ENCODE measurements at places on chromosomes 6 and 20.

GRCh38 chr20:2919518-2920245 is 46.4 kb downstream of the PTPRA start:
- no peak for DNase-seq

GRCh38 chr6:11473008-11473740 is 64.4 kb upstream of the TMEM170B start:
- no peak for DNase-seq

DNA sequence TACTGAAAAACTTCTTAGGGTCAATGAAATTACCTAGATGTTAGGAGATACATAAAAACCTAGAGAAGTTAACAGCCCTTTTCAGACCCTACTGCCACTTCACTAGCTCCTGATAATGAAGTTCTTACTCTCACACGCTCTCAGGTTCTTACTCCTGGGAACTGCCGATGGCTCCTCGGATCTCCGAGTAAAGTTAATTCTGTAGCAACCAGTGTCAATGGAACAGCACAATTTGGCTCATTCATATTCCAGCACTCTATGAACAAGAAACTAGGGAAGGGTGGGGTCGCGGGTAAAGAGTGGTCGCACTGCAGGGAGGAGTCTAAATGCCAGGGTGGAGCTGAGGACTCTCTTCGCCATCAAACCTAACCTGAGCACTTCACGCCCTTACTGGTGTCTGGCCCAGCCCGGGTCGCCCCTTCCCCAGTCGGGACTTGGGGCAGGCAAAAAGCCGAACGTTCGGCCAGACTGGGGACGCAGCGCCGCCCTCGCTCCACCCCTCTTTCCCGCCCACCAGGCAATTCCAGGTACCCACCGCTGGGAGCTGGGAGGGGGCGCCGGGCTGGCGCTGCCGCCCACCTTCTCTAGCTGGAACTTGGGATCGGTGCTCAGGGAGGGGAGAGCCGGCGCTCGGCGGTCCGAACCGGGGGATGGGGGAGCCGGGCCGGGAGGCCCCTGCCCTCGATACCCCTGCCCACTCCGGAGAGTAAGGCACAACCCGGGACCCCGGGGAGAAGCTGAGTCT is 744 bp downstream of the RAB23 start:
- DNase-seq = peak; percentile 15

- DNase-seq = no peak
Observed at GRCh38 chr6:84657486-84657885, 106.9 kb downstream of the TBX18 start.

DNA sequence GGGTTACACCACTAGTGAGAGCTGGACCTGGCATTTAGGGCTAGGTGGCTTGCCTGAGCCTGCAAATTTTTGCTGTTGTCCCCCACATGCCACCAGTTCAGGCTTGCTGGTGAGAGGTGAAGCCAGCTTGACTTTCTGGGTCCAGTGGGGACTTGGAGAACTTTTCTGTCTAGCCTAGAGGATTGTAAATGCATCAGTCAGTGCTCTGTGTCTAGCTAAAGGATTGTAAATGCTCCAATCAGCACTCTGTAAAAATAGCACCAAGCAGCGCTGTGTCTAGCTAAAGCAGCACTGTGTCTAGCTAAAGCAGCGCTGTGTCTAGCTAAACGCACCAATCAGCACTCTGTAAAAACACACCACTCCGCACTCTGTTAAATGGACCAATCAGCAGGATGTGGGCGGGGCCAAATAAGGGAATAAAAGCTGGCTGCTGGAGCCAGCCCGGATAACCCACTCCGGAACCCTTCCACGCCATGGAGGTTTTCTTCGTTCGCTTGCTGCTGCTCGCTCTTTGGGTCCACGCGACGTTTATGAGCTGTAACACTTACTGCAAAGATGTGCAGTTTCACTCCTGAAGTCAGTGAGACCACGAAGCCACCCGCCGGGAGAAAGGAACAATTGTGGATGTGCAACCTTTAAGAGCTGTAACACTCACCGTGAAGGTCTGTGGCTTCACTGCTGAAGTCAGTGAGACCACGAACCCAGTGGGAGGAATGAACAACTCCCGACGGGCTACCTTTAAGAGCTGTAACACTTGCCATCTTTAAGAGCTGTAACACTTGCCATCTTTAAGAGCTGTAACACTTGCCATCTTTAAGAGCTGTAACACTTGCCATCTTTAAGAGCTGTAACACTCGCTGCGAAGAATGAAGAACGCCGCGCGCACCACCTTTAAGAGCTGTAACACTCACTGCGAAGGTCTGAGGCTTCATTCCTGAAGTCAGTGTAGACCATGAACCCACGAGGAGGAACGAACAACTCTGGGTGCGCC is 27.3 kb downstream of the GMPR start:
- no peak for DNase-seq

Data from GOT3 (cell line).